ENCODE measurements at places on chromosomes 6 and 20.

- DNase-seq: peak; percentile 76
These were observed 512 bp downstream of the TAP1 start for GRCh38 chr6:32852844-32853540.

GRCh38 chr6:30325150-30325872, 1.4 kb upstream of the TRIM39 start:
- DNase-seq: no peak

- DNase-seq: peak; percentile 46
These were observed 33.0 kb downstream of the PIM1 start for GRCh38 chr6:37202788-37203491.

DNA sequence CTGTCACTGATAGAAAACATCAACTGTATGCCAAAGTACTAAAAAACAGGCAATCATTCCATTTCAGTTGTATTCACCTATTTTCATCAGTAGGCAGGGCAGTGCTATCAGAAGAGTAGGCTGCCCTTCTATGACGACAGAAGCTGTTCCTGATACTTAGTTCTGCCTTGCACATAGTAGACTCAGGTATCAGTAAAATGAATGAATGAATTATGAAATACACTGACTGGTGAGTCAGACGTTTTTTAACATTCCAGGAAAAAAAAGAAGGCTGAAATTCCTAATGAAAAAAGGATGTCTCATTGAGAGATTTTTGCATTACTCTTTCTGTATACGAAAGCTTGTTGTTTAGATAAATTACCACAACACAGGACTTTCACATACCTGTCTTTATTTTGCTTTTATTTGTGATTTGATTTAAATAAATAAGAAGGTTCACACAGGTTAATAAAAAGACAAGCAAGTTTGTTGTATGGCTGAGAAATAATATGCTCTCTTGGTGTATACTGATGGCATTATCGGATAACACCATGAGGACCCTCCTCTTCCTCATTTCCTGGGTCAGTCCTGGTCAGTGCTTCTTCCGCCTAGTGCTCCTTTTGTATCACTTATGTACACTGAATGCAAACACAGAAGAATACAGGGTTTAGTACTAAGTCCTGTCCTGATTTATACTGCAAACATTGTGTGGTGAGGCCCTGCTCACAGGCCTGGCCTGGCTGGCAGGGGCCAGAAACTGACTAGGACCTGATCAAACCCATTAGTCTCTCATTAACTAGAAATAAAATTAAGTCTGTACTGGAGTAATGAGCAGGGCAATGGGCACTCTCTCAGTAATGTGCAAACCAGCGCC, 39.4 kb upstream of the SPDEF start:
- no peak for DNase-seq

DNA sequence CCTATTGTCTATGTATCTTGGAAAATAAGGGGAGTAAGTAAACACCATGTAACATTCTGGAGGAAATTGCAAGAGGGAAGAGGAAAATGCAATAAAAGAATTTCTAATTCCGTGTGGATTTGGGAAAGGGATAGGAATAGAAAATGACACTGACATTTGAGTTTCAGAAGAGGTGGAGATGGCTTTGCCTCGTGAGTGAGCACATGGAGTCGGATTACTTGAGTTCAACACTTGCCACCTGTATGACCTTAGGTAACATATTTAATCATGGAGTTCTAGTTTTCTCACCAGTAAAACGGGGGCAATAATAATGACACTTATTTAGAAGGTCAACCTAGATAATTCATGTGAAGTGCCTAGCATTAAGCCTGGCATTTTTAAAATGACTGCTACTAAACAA, 10.8 kb upstream of the PBOV1 start:
- DNase-seq: no peak

Data from Peyer's patch (tissue), 4 donors.